ENCODE measurements at places on chromosomes 2 and 18.
A peak's percentile ranks its signal among the peaks of the same experiment; 100 is the strongest.

GRCh38 chr18:76619261-76619620 is 124.2 kb upstream of the ZNF516 start:
- peak; percentile 54 for DNase-seq

DNA sequence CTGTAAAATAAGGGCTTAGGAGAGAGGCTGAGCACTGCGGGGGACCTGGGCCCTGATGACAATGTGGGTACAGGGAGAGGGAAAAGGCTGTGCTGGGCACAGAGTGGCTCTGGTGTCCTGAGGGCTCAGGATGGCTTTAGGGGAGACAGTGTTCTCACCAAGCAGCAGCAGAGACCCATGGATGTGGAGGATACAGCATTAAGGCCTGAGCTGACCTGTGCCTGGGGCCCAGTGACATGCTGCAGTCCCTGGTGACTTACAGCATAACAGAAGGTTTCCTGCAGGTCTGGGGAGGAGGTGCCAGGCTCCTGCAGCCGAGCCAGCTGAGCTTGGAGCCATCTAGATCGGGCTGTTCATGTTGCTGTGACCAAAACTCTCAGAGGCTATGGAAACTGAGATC is 191.3 kb upstream of the SMAD2 start:
- no peak for DNase-seq

DNA sequence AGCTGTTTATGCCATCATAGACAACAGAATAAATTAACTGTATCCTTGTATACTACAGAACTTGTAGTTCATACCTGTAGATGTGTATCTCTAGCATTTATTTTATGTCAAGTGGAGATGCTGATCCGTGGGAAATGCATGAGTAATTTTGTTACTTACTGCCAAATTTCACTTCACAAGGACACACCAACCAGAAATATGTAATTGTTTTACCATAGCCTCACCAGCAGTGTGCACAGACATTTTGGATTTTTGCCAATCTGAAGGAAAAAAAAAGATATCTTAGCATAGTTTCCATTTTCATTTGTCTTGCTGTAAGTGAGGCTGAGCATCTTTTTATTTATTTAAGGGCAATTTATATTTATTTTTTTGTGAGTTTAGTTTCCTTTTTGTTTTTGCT is 265.1 kb upstream of the OSR1 start:
- no peak for DNase-seq

DNA sequence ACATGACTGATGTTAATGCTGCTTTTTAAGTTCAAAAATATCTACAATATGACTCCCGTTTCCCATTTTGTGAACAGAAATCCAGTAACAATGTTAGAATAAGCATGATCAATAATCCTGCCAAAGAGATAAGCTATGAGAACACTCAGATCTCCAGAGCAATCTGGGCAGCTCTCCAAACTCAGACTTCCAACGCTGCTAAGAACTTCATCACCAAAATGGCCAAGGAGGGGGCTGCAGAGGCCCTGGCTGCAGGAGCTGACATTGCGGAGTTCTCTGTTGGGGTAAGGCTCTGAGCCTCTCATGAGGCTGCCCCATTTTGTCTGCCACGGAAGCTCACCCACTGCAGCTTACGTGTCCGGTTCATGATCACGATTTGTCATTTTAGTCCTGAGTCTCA is 68.4 kb downstream of the UGGT1 start:
- no peak for DNase-seq

- DNase-seq = no peak
Measured at GRCh38 chr2:230942920-230943896, 18.2 kb upstream of the GPR55 start.

DNA sequence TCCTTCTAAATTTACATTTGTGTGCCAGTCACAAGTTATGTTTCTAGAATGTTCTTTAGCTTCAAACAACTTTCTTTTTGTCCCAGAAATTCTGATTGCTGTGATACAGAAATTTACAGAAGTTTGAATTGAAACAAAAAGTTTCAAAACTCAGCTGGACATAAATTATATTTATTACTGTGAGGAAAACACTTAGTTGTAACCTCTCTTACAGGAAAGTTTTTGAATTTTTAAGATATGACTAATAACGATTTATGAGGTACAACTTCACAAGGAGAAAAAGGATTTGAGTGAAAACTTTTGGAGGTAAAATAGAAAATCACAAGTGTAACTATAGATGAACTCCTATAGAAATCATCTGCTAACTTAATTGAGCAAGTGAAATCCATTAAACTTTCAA is 205.3 kb downstream of the TMEM247 start:
- no peak for DNase-seq

DNA sequence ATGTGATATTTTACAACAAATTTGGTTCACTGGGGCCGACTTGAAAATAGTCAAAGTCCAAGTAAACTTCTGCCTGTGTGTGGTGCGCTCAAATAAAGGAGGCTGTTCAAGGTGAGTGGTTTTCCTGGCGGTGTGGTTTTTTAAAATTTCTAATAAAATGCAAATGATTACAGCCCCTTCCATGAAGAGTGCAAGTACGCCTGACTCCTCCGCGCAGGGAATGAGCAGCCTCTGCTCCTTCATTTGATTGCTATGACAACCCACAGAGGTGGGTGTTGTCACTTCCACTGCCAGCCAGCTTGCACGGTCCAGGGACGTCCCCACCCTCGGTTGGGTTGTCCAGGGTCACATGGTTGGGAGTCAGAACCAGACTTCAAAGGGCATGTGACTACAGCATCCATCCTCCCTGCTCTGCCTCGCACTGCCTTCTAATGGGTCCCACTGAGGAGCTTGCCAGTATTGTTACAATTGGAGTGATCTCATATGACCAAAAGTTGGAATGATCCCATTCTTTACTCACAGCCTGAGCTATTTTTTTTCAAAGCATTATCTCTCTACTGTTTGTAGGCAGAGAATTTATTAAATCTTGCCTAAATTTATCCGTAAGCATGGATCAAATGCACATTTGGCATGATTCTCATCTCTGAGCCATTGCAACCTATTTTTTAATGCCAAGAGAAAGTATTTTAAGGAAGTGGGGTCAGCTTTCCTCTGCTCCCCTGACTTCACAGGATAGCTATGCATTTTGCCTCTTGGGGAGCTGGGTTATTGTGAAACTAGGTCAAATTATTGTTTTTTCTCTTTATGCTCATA is 121.3 kb downstream of the AGAP1 start:
- no peak for DNase-seq

GRCh38 chr18:62751341-62751821 is 36.0 kb downstream of the PHLPP1 start:
- DNase-seq = no peak

GRCh38 chr2:160298960-160299359 is 98.9 kb upstream of the ITGB6 start:
- DNase-seq = no peak

GRCh38 chr2:105806996-105807395 is 62.3 kb downstream of the NCK2 start:
- DNase-seq = no peak

- no peak for DNase-seq
Measured at GRCh38 chr2:129296806-129297205, 682.7 kb upstream of the RAB6C start.

- DNase-seq = no peak
Measured at GRCh38 chr18:12944709-12945108, 3.1 kb upstream of the SEH1L start.

DNA sequence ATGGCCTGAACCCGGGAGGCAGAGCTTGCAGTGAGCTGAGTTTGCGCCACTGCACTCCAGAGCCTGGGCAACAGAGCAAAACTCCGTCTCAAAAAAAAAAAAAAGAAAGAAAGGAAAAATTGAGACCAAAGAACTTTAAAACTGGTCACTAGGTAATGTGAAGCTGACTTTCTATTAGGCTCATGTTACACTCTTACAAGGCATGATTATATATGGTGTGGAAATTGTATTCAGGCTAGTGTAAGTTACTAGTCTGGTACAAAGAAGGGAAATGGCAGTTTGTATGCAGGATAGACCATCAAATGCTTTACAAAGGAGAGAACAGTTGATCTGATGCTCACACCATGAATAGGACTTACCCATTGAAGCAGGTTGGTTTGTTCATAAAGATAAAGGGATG is 35.4 kb upstream of the ARMC9 start:
- DNase-seq = no peak

DNA sequence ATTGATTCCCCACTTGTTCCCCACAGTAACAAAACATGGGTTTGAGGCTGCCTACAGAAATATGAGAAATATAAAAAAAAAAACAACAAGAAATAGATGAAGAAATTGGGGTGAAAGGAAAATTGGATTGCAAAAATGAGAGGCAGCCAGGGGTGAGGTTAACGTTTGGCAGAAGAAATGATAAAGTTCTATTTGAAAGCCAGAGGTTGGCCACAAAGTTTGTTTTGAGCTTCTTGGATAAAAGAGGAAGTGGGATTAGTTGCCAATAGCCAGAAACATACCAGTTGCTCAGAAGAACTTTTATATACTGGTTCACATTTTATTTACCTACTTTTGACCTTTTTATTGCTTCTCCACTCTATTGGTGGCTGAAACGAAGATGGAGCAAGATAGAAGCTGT is 67.5 kb downstream of the FASTKD2 start:
- DNase-seq = no peak

DNA sequence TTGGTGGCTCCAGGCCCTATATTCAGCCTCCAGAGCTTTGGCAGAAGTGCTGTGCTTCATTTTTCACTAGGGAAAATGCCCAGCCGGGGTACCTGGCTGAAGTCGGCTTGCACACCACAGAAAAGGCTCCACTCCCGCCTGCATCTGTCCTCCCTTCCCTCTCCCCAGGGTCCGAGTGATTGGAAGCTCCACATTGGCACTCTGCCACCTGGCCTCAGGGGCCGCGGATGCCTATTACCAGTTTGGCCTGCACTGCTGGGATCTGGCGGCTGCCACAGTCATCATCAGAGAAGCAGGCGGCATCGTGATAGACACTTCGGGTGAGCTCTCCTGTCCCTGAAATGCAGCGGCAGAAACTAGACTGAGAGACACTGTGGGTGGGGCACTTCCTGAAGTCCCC is 47.4 kb downstream of the IMPA2 start:
- no peak for DNase-seq

Measured in lower lobe of right lung (tissue), 2 donors.